Left ventricle myocardium superior (tissue), 1 donor: ENCODE measurements at places on chromosomes 1 and 21.

- DNase-seq = no peak
Measured at GRCh38 chr1:27906759-27907158, 28.0 kb upstream of the SMPDL3B start.

- no peak for DNase-seq
Measured at GRCh38 chr21:36571556-36571955, 91.6 kb upstream of the CLDN14 start.

DNA sequence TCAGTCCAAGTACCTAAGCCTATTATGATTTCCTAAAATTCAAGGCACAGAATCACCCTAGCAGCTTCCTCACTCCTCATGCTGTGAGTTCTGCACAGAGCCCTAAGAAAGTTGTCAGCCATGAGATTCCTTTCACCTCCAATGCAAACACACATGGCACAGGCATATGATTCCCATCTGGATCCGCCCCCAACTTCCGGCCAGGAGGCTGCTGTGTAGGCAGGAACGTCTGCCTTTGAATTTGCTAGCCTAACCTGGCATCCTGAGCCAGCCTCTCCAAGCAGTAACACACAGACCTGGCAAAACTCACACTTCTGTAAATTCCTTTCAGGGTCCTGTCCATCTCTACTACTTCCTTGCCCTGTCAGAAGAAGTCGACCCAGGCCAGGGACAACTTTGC lies 521.1 kb upstream of the BEND5 start:
- no peak for DNase-seq

DNA sequence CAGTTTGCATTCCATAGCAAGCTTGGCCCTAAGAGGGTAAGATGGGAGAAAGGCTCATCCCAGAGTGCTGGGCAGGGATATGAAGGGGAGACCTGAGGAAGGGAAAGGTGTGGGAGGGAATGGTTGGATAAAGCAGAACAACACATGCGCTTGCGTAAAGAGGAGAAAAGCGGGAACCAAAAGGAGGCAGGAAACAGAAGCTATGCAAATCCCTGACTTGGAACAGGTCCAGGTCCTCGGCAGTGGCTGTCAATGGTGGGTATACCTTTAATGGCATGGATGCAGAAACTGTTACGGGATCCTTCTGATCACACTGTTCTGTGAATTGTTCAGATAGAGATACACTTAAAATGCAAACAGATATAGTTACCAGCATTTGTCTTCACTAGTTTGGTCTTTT lies 455.6 kb downstream of the SIPA1L2 start:
- no peak for DNase-seq

GRCh38 chr21:35136586-35137219 lies 87.6 kb upstream of the RUNX1 start:
- DNase-seq = no peak
